ENCODE measurements at places on chromosomes 4 and X.

GRCh38 chr4:153216546-153216945, 12.3 kb downstream of the TRIM2 start:
- DNase-seq: no peak

GRCh38 chr4:147772459-147772969, 40.6 kb downstream of the ARHGAP10 start:
- DNase-seq: no peak

DNA sequence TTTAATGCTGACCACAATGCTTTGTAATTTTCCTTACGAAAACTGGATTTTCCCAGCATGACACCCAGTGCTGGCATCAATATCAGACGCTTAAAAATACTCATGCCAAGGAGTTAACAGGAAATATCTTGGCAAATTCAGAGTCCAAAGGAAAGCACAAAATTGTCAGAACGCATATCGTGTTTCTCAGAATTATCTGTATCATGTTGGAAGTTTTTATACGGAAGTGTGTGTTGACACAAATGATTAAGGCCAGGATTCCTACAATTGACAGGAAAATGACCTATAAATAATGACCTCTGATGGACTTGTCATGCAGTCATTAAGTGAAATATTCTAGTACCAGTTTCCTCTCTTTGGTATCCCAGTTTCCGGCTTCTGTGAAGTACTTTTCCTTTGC, 132.1 kb upstream of the TLL1 start:
- no peak for DNase-seq

- DNase-seq: no peak
Observed at GRCh38 chr4:108163351-108163750, 5.4 kb downstream of the LEF1 start.

- DNase-seq: no peak
Observed at GRCh38 chr4:138775890-138776289, 239.7 kb upstream of the NOCT start.

DNA sequence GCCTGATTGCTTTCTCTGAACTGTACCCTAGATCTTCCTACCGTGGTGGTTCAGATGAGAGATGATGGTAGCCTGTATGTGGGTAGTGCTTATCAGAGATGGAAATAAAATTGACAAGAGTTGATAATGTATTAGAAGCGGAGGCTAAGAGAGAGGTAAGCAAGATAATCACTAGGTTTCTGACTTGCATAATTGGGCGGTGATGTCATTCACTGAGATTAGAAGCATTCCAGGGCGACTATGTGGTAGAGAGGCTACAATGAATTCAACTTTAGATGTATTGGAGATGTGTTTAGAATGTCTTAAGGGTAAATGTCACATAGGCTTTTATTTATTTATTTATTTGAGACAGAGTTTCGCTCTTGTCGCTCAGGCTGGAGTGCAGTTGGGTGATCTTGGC, 415 bp upstream of the TENM3 start:
- no peak for DNase-seq

GRCh38 chrX:103656617-103657016, 27.8 kb downstream of the TCEAL1 start:
- DNase-seq: no peak

DNA sequence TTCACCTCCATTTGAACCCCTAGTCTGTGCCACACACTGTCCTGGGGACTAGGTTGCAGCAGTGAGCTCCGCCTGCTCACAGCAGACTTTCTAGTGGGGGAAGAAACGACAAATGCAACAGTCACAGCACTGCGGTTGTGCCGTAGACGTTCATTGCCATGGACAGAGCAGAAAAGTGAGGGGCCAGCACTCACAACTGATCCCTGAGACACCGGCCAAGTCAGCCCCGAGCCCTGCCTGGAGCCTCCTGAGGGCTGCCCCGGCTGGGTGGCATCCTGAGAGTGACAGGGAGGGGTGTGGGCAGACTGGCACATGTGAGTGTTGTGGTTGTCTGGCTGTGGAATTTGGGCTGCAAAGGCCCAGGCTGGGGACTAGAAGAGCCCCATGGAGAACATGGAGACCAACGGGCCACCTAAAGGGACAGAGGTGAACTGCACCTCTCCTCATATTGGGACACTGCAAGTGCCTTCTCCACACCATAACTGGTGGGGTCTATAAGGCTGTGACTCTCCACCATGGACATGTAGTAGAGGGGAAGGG, 4.6 kb downstream of the DUSP9 start:
- DNase-seq: no peak

GRCh38 chrX:9383655-9384054, 81.2 kb upstream of the TBL1X start:
- no peak for DNase-seq

Measured in activated naive CD8-positive, alpha-beta T cell treated with anti-CD3 and anti-CD28 coated beads, Interleukin-2, amount 10 ng/mL, durations not matched to agents 7 days and 5 days (primary cell).